Bladder microvascular endothelial cell (primary cell): ENCODE measurements at places on chromosomes 12 and 14. TPM values are rescaled to one million over a fixed set of nuclear protein-coding genes. Genes with fewer than 3 reads are reported as not detected.

Gene KLRB1
- not detected in 2 replicates for total RNA-seq

Gene BLTP3B
- total RNA-seq, result 10.4 and 16.2 TPM in 2 replicates

Gene ALKBH1
- 7.0 and 8.9 TPM in 2 replicates for total RNA-seq

Gene SRRM4
- not detected in 2 replicates for total RNA-seq

Gene NDUFB1
- total RNA-seq, result 140 and 305 TPM in 2 replicates

Gene BAZ1A
- 34.0 and 71.3 TPM in 2 replicates for total RNA-seq

Gene POTEG
- total RNA-seq, result not detected in 2 replicates

Gene AQP2
- not detected in 2 replicates for total RNA-seq

Gene SYT1
- 3.6 and 28.8 TPM in 2 replicates for total RNA-seq
